Suppressor macrophage treated with lipopolysaccharide for 4 hours (primary cell): ENCODE measurements at places on chromosomes 16 and 17.
A peak's percentile ranks its signal among the peaks of the same experiment; 100 is the strongest.

- DNase-seq = no peak
Measured at GRCh38 chr17:33229499-33229898, 63.6 kb downstream of the ASIC2 start.

DNA sequence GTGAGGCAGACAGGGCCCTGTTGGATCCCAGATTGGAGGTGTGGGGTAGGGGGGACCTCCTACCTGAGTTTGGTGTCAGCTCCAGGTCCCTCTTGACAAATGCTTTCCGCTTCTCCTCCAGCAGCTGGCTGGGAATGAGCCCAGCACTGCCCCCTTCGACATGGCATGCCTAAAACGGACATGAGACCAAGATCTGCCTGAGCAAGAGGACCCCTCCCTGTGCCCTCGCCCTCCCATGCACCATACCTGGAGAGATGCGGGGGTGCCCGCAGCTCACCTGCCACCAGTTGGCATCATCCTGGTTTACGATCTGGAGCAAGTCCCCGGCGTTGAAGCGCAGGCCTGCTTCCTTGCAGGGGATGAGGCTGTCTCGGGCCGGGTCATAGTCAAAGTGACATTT, 26.2 kb downstream of the MPP2 start:
- no peak for DNase-seq

GRCh38 chr17:39508987-39509386, 47.7 kb downstream of the CDK12 start:
- DNase-seq = no peak

DNA sequence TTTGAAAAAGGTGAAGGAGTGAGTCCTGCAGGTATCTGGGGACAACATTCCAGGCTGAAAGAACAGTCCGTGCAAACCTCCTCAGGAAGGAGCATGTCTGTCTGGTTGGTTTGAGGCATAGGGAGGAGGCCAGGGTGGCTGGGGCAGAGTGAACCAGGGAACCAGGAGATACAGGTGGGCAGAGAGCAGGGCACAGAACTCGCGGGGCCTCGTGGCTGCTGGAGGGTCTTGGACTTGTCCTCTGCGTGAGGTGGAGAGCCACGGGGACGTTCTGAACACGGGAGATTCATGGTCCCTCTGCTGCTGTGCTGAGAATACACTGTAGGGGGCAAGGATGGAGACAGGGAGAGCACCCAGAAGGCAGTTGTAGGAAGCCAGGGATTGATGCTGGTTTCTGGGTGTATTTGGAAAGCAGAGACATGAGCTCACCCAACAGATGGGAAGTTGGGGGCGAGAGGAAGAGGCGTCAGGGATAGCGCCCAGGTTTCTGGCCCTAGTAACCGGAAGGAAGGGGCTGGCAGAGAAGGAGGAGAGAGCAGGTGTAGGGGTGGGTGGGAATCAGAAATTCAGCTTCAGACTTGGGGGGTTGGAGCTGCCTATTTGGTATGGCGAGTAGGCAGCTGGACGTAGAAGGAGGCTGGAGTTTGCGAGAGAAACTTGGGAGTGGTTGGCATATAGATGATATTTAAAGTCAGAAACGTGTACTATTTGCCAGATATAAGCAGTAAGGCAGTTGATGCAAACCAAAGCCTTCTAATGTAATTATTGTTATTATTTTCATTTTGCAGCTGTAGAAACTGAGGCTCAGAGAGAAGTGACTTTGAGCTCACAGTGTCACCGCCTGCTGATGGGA, at the start of gene CCL17:
TSS of gene CCL17 (plus strand) at position 803 of the 853 bp plus-strand sequence. CDS start 9,166 bp downstream, outside the sequence.
- no peak for DNase-seq

DNA sequence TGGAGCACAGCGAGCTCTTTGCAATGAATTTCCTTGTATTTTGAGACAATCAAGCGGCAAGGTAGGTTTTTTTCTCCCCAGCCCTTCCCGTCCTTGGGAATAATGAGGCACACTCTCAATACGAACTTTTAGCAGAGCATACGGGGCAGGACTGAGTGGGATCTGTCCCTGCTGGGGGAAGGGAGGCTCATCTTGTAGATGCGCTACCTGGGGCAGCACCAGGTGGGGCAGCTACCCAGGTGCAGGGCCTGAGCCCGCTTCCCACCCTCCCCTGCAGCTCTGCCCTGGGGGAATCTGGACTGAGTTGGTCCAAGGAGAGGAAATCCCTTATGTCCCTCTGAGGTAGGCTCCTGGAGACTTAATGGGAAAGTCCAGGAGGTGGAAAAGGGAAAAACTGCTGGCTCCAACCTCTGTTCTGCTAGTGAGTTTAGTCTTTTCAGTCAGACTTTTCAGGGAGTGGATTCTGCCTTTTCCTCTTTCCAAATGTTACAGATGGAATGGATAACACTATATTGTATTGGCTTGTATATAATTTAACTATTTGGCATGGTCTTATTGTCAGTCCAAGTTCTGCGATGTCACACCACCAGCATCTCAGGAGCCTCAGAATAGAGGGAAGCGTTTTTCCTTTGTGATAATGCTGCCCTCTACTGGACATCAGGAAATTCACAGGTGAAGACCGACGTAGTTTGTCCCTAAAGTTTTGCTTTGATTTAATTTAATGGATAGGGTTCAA, 9.6 kb upstream of the CES1 start:
- peak; percentile 66 for DNase-seq

GRCh38 chr16:9518581-9518980, 427.1 kb downstream of the HAPSTR1 start:
- DNase-seq = no peak

GRCh38 chr16:30996985-30997724, 12.1 kb downstream of the HSD3B7 start:
- DNase-seq = peak; percentile 93

DNA sequence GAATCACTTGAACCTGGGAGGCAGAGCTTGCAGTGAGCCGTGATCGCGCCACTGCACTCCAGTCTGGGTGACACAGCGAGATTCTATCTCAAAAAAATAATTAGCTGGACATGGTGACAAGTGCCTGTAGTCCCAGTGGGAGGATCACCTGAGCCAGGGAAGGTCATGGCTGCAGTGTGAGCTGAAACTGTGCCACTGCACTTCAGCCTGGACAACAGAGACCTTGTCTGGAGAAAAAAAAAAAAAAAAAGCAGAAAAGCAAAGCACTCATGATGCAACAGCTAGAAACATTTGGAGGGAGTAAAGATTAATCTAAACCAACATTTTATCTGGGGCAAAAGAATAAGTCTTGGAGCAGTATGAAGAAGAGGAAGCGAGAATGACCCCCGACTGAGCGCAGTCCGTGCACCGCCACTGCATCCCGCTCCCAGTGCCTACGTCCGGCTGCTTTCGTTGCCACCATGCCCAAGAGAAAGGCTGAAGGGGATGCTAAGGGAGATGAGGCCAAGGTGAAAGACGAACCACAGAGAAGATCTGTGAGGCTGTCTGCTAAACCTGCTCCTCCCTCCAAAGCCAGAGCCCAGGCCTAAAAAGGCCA, 8.2 kb downstream of the PRPSAP1 start:
- DNase-seq = no peak

- peak; percentile 80 for DNase-seq
Measured at GRCh38 chr17:45428050-45428617, 4.5 kb downstream of the ARHGAP27 start.

GRCh38 chr17:75367312-75367711, 38.2 kb downstream of the GRB2 start:
- no peak for DNase-seq

DNA sequence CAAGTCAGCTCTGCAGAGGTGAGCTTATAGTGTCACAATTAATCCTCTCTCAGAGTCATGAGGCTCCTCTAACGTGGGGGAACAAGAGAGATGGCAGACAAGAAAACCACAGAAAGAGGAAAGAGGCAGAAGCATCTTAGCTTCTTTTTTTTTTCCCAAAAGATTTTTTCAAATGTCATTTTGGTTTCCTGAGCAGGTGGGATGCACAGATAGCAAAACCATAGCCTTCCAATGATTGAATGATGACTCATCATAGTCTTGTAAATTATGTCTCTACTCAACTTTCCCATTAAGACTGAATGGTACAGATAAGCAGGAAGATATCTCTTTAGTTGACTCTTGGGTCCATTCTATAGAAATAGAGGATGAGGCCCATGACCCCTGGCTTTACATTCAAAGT, 162.8 kb upstream of the ZFHX3 start:
- no peak for DNase-seq

DNA sequence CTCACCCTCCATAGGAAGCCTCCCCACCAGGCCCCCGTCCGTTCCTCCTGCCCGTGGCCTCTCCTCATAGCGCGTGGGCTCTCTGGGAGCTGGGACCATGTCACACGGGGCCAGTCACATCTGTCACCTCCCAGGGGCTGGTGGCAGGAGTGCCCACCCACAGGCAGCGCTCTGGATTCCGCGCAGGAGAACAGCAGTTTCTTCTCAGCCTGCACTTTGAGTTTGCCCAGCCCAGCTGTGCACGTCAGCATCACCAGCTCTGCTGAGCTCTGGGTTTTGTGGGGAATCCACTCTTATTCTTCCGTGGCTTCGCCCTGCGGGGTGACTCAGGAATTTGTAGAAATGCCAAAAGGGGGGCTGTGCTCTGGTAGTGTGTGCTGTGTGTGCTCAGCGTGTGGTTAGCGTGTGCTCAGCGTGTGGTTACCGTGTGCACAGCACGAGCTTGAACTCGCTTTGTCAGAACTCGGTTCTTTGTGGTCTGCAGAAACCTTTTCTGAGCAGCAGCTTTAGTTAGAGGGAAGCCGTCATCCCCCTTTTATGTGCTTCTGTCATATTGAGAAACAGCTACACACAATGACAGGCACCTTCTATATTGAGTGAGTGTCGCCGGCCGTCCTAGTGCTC, 3.2 kb downstream of the ACSF3 start:
- DNase-seq = no peak

DNA sequence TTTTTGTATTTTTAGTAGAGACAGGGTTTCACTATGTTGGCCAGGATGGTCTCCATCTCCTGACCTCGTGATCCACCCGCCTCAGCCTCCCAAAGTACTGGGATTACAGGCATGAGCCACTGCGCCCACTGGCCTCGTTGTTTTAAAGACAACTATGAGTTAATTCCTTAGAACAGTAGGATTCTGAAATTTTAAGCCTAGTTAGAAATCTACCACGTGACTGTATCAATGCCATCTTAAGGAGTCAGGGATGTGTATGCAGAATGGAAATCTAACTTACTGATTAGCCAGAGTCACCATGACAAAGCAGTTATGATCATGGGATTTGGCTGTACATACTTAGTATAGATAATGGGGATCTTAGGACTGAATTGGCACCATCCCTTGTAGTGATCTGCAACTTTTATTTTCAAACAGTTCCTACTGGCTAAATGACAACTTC, 2.8 kb downstream of the CEP20 start:
- DNase-seq = no peak

GRCh38 chr16:46859719-46860152, 24.4 kb upstream of the GPT2 start:
- peak; percentile 87 for DNase-seq

GRCh38 chr16:26531290-26531730, 535.4 kb upstream of the C16orf82 start:
- DNase-seq = no peak

- DNase-seq = no peak
Measured at GRCh38 chr16:62213763-62214162, 177.5 kb upstream of the CDH8 start.

DNA sequence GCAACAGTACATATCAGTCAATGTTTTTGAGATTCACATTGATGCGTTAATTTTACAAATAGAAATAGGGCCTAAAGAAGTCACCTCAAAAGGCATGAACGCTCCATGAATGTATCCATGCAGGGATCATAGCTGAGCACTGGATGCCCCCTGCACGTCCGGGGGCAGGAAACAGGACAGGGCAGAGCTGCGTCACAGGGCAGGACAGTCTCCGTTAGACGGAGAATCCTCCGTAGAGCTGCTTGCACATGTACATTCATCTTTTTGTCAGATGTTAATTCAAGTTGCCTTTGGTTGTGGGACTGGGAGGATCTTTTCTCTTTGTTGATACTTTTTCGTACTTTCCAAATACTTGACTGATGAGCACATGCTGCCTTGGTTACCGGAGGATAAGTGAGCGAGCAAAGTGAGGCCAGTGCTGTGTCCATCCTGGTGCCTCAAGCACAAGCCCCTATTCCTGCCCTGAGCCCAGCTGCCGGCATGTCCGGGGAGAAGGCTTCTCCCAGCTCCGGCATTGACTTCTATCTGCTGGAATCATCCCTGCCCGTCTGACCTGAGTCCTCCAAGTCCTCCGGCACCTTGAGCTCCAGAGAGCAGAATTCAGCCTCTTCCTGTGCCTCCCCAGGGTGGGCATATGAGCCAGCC, 15.0 kb downstream of the GAA start:
- no peak for DNase-seq

DNA sequence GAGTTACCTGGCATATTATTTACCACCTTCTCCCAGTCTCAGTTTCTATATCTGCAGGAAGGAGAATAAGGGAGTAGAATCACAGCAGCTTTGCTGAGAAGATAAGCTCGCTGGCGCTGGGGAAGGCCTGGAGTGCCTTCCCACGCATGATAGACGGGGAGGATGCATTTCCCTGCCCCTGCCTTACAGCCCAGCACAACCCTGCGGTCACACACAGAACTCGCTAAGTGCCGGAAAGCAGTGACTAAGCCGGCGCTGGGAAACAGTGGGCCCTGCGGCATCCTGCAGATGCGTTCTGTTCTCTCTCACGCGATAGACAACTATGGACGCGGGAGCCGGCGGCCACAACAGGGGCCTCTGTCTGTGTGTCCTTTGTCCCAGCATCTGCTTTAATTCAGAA, 4.8 kb downstream of the CA5A start:
- peak; percentile 26 for DNase-seq

- DNase-seq = no peak
Measured at GRCh38 chr17:1931844-1932579, 93.1 kb downstream of the RTN4RL1 start.

DNA sequence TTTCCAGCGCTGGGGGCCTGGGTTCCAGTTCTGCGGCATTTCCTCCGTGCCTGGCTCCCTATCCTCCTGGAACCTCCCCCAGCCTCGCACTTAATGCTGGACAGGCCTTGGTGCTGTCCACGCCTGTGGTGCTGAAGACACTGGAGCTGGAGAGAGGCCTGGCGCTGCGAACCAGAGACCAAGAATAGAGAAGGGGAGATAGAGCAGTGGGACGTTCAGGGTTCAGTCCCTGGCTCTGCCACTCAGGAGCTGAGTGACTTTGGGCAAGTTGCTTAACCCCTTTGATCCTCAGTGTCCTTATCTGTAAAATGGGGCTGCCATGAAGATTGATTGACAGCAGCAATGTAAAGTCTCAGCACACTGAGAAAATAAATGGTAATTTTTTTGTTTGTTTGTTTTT, 11.9 kb downstream of the SBK1 start:
- DNase-seq = no peak

DNA sequence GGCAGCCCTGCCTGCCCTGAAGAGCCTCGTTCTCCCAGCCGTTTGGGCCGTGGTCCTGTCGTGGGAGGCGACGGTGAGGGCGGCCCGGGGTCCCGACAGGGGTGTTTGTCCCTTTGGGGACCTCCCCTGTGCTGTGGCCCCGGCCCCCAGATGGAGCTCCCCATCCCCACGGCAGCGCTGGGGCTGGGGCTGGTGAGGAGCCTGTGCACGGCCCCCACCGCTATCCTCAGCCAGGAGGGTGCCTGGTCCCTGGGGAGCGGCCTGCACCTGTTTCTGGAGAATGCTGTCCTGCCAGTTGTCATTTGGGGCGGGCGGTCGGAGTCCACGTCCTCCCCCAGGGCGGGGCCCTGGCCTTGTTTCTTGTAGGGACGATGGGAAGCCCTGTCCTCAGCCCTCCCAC, 6.6 kb downstream of the CAPN15 start:
- DNase-seq = no peak

GRCh38 chr17:30368912-30369720, 9.6 kb upstream of the CPD start:
- peak; percentile 39 for DNase-seq
